ENCODE measurements at places on chromosomes 3 and 15.

- DNase-seq: no peak
These were observed 25.7 kb upstream of the MYLK start for GRCh38 chr3:123909785-123910184.

- DNase-seq: no peak
These were observed 41.4 kb downstream of the IRAK2 start for GRCh38 chr3:10206166-10206511.

DNA sequence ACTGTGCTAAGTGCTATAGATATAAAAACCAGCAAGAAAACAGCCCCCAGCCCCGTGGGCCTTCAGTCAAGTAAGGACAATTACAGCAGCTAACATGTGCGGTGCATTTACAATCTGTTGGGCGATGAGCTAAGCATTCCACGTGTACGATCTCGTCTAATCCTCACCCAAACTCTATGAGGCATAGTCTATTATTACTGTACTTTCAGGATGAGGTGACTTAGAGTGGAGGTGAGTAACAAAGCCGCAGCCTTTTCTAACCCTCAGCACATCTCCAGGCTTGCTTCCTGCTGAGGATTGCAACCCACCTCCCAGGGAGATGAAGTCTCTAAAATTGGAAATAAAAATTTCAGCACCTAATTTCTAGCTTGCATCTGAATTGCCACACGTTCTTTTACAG is 53.2 kb upstream of the MCF2L2 start:
- DNase-seq: no peak

DNA sequence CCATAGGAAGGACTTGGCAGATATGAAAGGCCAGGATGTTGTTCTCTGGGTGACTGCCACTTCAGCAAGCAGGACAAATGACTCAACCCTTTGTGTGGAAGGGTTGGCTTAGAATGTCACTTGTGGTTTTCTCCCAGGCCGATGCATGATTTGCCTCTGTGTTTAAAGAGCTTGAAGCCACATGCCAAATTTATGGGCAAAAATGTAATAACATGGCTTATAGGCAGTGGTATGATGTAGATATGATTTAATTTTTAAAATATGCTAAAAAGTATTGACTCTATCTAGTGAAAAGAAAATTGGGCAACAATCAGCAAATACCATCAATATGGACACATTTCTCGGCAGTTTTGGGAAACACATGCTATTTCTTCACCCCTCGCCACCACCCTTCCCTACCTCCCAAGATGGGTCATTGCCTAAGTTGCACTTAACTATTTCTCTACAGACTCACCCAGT is 114.6 kb downstream of the CYP19A1 start:
- DNase-seq: peak; percentile 97

- DNase-seq: no peak
These were observed 5.3 kb upstream of the CALML4 start for GRCh38 chr15:68210409-68210756.

DNA sequence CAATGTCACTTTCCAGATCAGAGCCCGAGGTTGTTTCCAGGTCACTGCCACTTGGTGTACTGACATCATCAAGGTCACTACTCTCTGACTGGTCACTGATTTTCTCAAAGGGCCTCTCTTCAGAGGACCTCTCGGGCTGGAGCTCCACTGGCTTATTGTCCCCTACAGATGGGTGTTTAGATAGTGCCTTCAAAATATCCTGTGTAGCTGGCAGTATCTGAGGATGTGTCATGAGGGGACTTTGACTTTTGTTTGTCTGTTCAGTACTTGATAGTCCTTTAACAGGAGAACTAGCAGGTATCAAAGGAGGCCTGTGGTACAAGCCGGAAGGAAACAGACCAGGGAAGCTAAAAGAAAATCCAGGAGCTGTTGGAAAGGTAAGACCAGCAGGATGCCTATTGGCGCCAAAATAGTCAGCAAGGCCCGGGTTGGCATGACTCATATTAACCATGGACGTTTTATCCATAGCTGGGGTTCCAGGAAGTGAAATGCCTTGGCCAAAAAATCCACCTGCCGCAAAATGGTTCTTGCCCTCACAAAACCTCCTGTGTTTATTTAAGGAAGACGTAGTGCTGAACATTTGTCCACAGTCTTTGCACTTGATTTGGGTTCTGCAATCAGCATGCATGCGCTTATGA is 547.3 kb downstream of the MECOM start:
- DNase-seq: no peak

DNA sequence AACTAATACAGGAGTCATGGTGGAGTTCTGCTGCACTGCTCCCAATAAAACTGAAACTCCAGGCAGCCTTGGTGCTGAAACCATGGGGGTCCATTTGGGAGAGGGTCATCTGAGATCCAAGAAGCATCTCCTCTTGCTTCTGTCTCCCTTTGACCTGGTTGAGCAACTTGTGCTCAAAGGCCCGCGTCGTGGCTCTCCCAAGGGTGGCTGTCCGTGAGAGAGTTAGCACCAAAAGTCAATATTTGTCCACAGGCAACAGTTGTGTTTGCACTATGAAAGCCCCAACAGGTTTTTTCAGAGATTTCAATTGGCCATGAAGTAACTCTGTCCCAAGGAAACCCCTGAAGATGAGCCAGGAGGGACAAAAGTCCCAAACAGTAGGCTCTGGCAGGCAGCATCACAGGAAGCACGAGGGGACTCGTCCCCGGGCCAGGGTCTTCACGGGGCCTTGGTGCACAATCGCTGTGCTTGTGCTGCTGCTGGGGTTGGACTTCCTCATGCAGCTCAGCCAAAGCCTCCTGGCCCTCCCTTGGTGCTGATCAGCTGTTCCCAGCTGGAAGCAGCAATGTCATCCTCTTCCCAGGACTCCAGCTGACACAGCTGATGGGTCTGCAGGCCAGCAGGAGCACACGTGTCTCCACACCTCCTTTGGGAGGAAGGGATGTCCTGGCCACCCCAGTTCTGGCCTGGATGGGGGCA is 39.4 kb upstream of the WNT5A start:
- DNase-seq: no peak

GRCh38 chr3:146334151-146334550 is 83.2 kb upstream of the PLSCR4 start:
- DNase-seq: peak; percentile 43

DNA sequence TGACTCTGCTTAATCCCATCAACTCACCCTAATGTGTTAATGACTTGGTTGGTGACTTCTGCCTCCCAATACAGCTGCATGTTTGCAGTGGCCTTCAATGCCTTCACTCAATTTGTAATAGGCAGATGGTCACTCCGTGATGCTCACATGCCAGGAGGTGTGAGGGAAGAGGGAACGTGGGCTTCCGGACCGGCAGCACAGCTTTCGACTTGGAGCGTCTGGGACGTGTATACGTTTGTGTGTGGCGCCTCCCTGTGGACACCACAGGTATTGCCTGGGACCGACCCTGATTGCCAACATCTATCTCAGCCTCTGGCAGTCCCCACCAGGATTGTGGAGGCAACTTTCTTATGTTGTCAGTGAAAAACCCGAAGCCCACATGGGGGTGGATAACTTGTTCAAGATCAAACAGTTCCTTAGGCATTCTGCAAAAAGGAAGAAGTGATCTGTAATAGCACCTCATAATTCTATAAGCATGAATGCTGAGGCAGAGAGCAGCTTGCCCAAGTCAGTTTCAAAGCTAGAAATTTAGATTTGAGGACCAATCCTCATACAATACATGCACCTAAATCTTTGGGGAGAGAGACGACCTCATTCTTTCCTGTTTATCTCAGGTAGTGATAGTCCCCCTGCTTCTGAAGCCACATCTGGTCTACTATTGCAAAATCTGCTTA is 16.9 kb downstream of the MRPL46 start:
- peak; percentile 73 for DNase-seq

DNA sequence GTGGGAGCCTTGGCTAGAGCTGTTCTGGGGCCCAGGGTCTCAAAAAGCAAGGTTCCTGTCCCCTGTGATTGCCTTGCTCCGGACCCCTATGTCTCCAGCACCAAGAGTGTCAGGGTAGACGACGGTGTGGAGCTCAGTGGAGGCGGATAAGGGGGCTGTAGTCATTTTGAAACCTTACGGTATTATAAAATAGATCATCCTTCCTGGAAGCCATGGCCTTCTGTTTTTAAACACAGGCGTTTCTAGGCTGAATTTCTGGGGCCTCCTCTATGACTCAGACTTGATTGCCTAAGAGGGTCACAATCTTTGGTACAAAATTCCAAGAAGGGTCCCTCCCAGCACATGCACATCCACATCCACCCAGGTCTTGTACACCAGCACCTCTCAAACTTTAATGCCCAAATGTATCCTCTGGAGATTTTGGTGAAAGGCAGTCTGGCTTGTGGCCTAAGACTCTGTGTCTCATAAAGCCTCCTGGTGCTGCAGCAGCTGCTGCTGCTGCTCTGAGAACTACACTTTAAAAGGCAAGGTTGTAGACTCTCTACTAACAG is 70.5 kb upstream of the XCR1 start:
- peak; percentile 9 for DNase-seq

- DNase-seq: no peak
These were observed 36.6 kb downstream of the CD86 start for GRCh38 chr3:122091602-122092295.

DNA sequence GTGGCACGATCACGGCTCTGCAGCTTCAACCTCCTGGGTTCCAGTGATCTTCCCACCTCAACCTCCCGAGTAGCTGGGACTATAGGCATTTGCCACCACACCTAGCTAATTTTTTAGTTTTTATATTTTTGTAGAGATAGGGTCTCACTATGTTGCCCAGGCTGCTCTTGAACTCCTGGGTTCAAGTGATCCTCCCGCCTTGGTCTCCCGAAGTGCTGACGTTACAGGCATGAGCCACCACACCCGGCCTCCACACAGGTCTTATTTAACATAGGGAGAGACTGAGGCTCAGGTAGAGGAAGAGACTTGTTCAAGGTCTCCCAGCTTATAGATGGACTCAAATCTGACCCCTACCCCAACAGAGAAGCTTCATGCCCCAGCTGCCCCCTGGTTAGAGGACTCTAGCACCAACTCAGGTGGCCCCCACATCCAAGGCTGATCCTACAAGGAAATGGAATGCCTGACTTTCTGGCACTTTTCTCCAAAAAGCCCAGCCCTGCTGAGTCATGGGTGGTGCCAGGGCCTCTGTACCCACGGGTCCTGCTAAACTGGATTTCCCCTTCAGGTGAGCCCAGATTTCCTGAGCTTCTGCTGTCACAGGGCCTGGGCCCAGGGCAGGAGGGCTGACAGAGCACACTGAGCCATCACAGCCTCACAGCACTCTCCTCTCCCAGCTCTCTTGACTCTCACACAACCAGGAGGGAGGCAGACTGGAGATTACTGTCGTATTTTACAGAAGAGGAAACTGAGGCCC is 5.6 kb downstream of the TMEM40 start:
- DNase-seq: no peak

- no peak for DNase-seq
These were observed 17.9 kb upstream of the COPG1 start for GRCh38 chr3:129231331-129232119.

DNA sequence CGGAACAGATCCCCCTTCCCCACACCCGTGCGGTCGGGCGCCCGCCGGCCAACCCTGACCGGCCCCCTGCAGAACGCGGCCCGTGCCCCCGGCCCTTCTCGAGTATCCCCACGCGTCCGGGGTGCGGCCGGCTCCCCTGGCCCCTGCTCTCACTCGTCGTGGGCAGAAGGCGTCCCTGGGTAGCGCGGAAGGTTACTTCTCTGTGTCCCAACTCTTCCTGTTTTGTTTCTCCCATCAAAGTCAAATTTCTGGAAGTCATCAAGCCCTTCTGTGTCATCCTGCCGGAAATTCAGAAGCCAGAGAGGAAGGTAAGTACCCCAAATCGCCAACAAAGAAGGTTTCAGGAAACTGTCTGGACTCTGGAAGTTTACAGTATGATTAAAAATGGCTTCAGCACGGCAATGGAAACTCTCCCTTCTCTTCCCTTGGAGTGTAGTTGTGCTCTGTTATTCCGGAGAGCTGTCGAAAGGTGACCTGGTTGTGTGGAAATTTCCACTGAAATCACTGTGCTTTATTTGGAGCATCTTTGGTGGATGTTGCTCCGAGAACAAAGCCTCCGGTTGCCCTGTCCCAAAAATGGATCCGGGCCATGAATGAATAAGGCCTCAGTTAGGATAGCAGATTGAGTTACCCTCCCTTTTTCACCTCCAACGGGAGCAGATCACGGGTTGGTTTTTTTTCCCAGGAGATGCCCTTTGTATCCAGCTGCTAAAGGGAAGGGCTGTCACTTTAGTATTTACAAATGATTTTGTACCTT is 536 bp downstream of the SEC61A1 start:
- DNase-seq: no peak

- DNase-seq: no peak
These were observed 281.2 kb upstream of the NR2F2 start for GRCh38 chr15:96049323-96049722.

DNA sequence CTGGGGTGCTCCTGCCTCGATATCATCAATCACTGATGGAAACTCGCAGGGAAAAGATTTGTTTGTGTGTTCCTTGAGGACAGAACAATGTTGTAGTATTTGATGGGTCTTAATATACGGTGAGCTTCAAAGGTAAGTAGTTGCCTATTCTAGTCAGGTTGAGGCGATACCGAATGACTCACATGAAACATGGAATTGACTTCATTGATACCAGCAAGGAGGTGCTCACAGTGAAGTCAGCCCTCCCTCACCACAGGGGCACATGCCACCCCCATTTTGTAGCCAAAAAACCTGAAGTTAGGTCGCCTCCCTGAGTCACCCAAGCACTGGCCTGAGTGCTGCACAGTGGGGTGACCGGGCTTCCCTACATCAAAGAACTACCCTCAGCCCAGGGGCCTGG is 3.7 kb upstream of the ALDH1A3 start:
- no peak for DNase-seq

GRCh38 chr3:108218811-108219210 is 3.4 kb downstream of the IFT57 start:
- DNase-seq: peak; percentile 40

GRCh38 chr3:193816656-193817311 is 223.8 kb downstream of the OPA1 start:
- peak; percentile 64 for DNase-seq

GRCh38 chr3:53258600-53259426 is 3.0 kb upstream of the TKT start:
- no peak for DNase-seq

GRCh38 chr3:87109465-87109864 is 117.6 kb upstream of the CHMP2B start:
- no peak for DNase-seq

- peak; percentile 37 for DNase-seq
These were observed 73.0 kb downstream of the MGLL start for GRCh38 chr3:127749361-127749760.

- peak; percentile 89 for DNase-seq
These were observed 54.8 kb upstream of the SPESP1 start for GRCh38 chr15:68875377-68876116.

GRCh38 chr3:113018536-113019181 is 27.9 kb downstream of the GTPBP8 start:
- peak; percentile 15 for DNase-seq

Measured in fibroblast of skin of scalp (primary cell).